ENCODE measurements at places on chromosomes 4 and X.

- DNase-seq: peak; percentile 17
Measured at GRCh38 chr4:102343964-102344519, 1.2 kb downstream of the SLC39A8 start.

GRCh38 chr4:7024336-7024890, 18.8 kb upstream of the TADA2B start:
- DNase-seq: no peak

- no peak for DNase-seq
Measured at GRCh38 chrX:124421898-124422655, 75.7 kb downstream of the SH2D1A start.

DNA sequence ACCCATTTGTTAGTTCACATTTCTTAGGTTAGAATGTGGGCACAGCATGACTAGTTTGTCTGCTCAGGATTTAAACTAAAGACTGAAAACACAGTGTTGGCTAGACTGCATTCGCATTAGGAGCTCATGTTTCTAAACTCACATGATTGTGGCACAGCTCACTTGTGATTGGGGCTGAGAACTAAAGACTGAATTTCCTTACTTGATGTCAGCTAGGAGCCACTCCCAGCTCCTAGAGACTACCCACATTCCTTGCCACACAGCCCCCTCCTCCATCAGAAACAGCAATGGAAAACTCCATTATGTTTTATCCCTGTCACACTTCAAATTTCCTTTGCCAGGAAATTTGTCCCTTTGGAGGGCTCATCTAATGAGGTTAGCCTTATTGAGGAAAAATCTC, 170.2 kb upstream of the NUDT6 start:
- DNase-seq: no peak

GRCh38 chr4:48193921-48194468, 59.9 kb upstream of the TXK start:
- no peak for DNase-seq

DNA sequence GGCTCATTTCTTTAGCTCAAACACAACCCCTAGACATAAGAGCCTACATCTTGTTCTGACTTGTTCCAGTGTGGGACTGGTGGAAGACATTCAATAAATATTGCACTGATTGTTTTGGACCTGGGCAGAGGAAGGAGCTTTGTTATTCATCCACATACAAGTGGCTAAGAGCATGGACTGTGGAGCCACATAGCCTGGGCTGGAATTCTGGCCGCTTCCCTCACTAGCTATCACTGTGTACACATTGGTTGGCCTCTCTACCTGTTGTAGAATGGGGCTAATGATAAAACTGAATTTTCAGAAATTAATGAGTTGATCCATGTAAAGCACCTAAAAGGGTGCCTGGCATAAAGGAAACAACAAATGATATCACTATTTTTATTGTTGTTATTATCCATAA, 80.0 kb downstream of the ZNF674 start:
- no peak for DNase-seq

DNA sequence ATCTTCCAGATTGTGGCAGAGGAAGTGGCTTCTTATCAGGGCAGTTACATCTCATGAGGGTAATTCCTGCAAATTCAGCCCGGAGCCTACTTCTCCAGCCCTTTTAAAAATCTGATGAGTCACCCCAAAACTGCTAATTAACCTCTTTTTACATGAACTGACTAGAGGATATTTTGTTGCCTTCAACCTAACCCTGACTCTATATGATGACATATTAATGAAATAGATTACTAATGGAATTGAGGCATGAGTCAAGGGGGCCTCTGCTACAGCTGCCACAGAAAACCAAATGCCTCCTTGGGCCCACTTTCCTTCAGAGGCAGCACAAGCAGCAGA, 72.5 kb downstream of the QRFPR start:
- no peak for DNase-seq

DNA sequence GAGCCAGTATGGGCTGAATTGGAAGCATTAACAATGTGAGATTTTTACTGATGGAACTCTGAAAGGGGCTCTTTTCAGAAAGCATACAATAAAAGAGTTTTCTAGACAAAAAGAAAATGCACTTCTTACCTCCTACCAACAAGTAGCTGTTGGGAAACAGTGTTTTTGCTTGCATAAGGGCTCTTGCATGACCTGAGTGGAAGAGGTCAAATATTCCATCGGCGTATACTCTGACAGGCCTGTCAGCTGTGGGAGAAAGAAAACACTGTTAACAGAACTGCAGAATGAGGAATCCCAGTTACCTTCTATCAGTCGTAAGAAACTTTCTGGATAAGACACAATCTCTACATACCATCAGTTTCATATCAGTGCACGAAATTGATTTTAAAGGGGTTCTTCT, 39.5 kb downstream of the PCYT1B start:
- DNase-seq: no peak

DNA sequence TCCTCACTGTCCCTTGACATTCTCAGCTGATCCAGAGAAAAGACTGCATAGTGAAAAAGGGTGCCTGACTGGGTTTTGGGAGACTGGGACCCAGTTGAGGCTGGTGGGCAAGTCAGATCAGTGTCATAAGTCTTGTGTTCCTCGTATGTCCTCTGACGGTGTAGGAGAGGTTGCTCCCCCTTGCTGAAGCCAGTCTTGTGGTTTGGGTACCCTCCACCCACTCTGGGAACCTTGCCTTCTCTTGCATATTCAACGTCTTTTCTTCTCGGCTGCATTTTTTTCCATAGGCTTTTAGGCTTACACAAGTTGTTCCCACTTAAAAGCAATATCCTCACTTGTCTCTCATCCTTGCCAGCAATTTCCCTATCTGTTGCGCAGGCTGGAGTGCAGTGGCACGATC, 211.9 kb downstream of the PTTG2 start:
- DNase-seq: no peak

GRCh38 chr4:23887989-23888388, 1.9 kb downstream of the PPARGC1A start:
- DNase-seq: no peak

DNA sequence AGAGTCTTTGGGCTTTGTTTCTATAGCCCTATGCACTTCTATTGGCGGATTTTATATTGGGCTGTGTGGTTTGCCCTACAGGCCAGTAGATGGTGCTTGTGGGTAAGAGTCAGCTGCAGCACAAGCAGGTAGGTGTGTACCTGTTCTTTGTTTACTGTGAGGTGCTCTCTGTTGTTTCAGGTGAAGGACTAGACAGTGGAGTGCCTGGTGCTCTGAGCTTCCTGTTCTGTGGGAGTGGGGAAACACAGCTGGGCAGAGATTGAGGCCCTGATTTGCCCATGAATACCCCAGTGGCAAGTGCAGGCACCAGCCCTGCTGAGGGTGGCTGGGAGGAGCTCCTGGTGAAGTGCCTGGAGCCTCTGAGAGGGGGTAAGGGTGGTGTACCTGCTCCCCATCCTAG, 26.3 kb upstream of the UCP1 start:
- DNase-seq: no peak

All from stimulated activated CD8-positive, alpha-beta memory T cell treated with anti-CD3 and anti-CD28 coated beads, Interleukin-7, amount 100 ng/mL, for 1 hour (primary cell).